Spinal cord (tissue), 10 donors: ENCODE measurements at places on chromosomes 16 and 17. TPM values are rescaled to one million over a fixed set of nuclear protein-coding genes. Genes with fewer than 3 reads are reported as not detected.

Gene CCDC144A
- total RNA-seq, result 10.0 TPM

Gene GLIS2
- 7.7 TPM for total RNA-seq

Gene ZNF624
- 15.9 TPM for total RNA-seq

Gene SMIM5
- 5.8 TPM for total RNA-seq

Gene KRTAP1-1
- not detected for total RNA-seq

Gene CNTROB
- total RNA-seq, result 25.9 TPM

Gene AXIN2
- total RNA-seq, result 51.4 TPM
